ENCODE measurements at places on chromosomes 4 and X.

GRCh38 chr4:6313216-6313615 is 43.6 kb downstream of the WFS1 start:
- H3K27me3 ChIP-seq, result no peaks in the 10 kb centered on the region
- H3K36me3 ChIP-seq, result no peaks in the 10 kb centered on the region
- H3K4me1 ChIP-seq, result no peaks in the 10 kb centered on the region

DNA sequence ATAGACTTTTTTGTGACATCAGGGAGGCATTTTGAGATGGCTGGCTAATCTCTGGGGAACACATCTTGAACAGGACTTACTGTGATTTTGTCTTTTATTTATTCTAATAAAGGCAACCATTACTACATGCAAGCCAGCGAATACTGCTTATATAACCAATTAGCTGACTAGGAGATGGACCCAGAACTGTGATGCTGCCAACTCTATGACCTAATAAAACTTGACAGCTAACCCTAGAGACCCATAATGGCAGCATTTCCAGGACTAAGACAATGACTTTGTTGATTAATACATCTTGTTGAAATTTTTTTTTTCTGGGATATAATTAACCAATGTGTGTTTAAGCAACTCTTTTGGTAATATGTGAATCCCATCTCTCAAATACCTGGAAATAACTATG is 584.6 kb downstream of the PRR32 start:
- H3K27me3 ChIP-seq, result no peaks in the 10 kb centered on the region
- H3K27ac ChIP-seq, result no peak overlapping the region
- DNase-seq, result no peak
- H3K4me3 ChIP-seq, result no peak overlapping the region

GRCh38 chr4:74613266-74613665 is 168.3 kb downstream of the AREG start:
- no peaks in the 10 kb centered on the region for H3K36me3 ChIP-seq
- no peak overlapping the region for H3K27ac ChIP-seq
- peaks cover 1% of the 10 kb centered on the region for H3K27me3 ChIP-seq
- H3K4me3 ChIP-seq, result no peak overlapping the region

DNA sequence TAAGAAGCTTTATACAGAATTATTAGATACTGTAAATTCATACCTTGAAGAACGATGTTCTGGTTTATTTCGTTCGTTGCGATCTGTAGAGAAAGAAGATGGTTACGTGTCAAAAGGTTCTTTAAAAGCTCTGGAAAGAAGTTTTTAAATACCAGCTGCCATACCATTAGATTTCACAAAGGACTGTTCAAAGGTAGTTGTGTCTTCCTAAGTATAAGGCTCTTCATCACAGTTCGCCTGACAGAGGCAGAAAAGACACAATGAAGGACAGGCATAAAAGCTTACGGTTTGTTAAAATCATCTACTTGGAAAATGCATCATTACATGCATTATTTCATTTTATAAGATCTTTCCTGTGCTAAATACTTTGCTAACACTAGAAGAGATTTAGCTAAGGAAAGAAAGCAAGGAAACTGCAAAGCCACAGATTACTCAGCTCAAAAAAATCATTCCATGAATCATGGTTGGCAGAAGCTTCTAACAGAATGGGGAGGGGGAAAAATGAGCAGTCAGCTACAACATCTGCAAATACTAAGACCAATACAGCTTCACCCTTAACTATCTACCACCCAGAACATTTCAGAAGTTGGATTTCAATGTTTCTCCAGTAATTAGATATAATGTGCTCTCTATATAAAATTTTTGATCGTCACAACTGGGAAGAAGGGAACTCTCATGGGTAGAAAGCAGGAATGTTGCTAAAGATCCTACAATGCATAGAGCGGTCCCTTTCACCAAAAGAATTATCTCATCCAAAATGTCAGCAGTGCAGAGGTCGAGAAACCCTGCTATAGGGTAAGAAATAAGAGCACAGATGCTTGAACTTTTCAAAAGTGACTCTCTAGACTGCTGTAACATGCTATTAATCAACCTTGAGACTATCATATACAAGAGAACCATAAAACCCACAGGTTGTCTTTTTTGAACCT is 50.7 kb upstream of the PRSS48 start:
- H3K27ac ChIP-seq, result no peak overlapping the region
- no peaks in the 10 kb centered on the region for H3K36me3 ChIP-seq
- H3K27me3 ChIP-seq, result no peaks in the 10 kb centered on the region
- H3K4me1 ChIP-seq, result no peaks in the 10 kb centered on the region
- no peak for DNase-seq

DNA sequence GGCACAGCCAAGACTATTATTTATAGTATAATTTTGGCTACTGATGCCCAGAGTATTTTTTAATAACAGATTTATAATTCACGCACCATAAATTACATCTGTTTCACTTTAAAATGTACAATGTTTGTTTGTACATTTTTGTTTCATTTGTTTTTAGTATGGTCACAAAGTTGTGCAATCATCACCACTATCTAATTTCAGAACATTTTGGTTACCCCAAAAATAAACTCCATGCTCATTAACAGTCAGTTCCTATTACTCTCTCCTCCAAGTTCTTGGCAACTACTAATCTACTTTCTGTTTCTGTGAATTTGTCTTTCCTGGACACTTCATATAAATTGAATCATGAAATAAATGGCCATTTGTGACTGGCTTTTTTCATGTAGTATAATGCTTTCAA is 176.7 kb downstream of the SH3BGRL start:
- no peak for DNase-seq
- no peaks in the 10 kb centered on the region for H3K27me3 ChIP-seq
- H3K27ac ChIP-seq, result no peak overlapping the region

GRCh38 chrX:20388594-20388993 is 121.9 kb upstream of the RPS6KA3 start:
- no peaks in the 10 kb centered on the region for H3K36me3 ChIP-seq
- H3K27me3 ChIP-seq, result no peaks in the 10 kb centered on the region
- H3K4me1 ChIP-seq, result no peaks in the 10 kb centered on the region
- H3K4me3 ChIP-seq, result no peak overlapping the region
- no peak for DNase-seq
- no peak overlapping the region for H3K27ac ChIP-seq

DNA sequence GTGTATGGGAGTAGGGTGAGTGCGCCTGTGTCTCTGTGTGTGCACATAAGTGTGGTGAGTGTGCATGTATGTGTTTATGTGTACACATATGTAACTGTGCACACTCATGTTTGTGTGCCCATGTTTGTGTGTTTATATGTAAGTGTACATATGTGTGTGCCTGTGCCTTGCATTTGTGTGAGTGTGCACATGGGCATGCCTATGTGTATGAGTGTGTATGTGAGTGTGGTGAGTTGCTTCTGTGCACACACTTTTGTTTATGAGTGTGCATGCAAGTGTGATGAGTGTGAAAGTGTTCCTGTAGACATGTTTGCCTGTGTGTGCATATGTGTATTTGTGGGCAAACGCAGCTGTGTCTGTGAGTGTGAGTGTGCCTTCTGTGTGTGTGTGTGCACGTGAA is 7.2 kb downstream of the IL9R start:
- no peaks in the 10 kb centered on the region for H3K27me3 ChIP-seq
- no peaks in the 10 kb centered on the region for H3K4me1 ChIP-seq
- H3K4me3 ChIP-seq, result no peak overlapping the region
- no peak for DNase-seq
- H3K27ac ChIP-seq, result no peak overlapping the region

GRCh38 chr4:67744561-67745283 is 9.5 kb downstream of the GNRHR start:
- H3K36me3 ChIP-seq, result no peaks in the 10 kb centered on the region
- H3K4me1 ChIP-seq, result no peaks in the 10 kb centered on the region
- DNase-seq, result no peak
- H3K27ac ChIP-seq, result no peak overlapping the region
- no peak overlapping the region for H3K4me3 ChIP-seq

DNA sequence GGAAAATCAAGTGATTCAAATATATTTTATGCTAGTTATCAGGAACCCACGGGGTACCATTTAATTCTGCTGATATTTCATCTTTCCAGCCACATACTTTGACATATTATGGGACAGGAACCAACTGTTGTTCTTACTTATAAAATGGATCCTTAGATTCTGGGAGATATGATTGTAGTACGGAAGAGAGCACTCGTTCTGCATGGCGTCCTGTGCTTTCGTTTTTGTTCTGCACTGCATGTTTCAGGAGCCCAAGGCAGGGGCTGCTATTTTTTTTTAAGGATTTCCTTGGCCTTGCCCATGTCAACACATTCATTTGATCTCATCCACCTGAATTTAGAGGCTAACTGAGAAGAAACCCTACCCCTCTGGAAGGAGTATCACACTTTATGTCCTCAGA is 245.5 kb upstream of the TLL1 start:
- no peaks in the 10 kb centered on the region for H3K27me3 ChIP-seq
- no peaks in the 10 kb centered on the region for H3K36me3 ChIP-seq
- no peak overlapping the region for H3K27ac ChIP-seq

- H3K4me3 ChIP-seq, result no peak overlapping the region
- H3K36me3 ChIP-seq, result no peaks in the 10 kb centered on the region
- DNase-seq, result no peak
These were observed 489.9 kb downstream of the INPP4B start for GRCh38 chr4:142356118-142356759.

DNA sequence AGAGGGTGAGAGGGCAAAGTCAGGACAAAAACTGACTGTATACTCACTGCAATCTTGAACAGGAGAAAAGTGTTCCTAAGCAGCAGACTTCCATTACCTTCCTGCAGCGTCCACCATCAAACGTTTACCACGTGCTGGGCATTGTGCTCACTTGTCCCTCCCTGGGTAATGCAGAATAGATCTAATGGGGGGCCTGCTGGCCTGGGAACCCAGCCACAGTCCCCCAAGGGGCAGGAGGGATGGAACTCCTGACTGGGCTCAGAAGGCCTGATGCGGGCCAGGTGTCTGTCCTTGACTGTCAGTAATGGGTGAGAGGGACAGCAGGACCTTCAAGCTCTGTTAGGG is 37.6 kb upstream of the FAM156A start:
- H3K27me3 ChIP-seq, result no peaks in the 10 kb centered on the region
- DNase-seq, result no peak
- H3K36me3 ChIP-seq, result no peaks in the 10 kb centered on the region

GRCh38 chrX:85221361-85221760 is 22.2 kb downstream of the SATL1 start:
- H3K27me3 ChIP-seq, result no peaks in the 10 kb centered on the region
- no peaks in the 10 kb centered on the region for H3K36me3 ChIP-seq
- no peak overlapping the region for H3K27ac ChIP-seq

- H3K4me3 ChIP-seq, result no peak overlapping the region
- no peaks in the 10 kb centered on the region for H3K36me3 ChIP-seq
- H3K27ac ChIP-seq, result no peak overlapping the region
- H3K4me1 ChIP-seq, result no peaks in the 10 kb centered on the region
These were observed 39.3 kb downstream of the ING2 start for GRCh38 chr4:183544109-183544508.

DNA sequence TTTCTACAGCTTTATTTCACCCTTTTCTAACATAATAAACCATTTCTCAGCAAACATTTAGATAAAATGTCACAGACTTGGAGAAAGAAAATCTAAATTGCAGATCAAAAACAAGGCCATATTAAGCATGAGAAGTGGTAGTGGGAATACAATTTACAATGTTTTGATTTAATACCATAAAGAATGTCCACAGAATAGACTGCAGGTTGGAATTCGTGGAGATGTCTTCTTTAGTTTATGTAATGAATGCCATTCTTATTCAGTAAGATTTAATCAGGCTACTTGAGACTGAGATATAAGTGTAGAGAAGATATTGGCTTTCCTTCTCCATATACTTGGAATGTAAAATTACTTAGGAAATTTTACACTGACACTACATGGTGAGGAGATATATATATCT is 91.9 kb upstream of the ZFP42 start:
- H3K27ac ChIP-seq, result no peak overlapping the region
- no peaks in the 10 kb centered on the region for H3K4me1 ChIP-seq
- H3K27me3 ChIP-seq, result no peaks in the 10 kb centered on the region
- no peak for DNase-seq

DNA sequence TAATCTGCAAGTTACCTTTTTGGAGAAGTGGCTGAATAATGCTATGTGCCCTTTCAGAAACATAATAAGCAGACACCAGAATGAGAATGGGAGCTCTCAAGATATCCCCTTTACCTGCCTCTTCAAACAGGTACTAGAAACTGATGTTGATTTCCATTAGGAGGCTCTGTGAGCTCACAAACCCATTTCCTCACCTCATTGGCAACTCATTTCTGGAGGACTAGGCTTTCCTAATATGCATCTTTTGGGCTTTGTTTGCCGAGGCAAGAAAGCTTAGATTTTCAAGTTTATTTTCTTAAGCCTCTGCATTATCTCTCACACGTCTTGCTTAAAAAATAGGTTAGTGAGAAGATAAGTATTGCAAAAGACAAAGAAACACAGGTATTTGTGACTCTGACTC is 313.1 kb upstream of the IRS4 start:
- no peaks in the 10 kb centered on the region for H3K27me3 ChIP-seq
- H3K27ac ChIP-seq, result no peak overlapping the region
- no peaks in the 10 kb centered on the region for H3K36me3 ChIP-seq
- DNase-seq, result no peak

DNA sequence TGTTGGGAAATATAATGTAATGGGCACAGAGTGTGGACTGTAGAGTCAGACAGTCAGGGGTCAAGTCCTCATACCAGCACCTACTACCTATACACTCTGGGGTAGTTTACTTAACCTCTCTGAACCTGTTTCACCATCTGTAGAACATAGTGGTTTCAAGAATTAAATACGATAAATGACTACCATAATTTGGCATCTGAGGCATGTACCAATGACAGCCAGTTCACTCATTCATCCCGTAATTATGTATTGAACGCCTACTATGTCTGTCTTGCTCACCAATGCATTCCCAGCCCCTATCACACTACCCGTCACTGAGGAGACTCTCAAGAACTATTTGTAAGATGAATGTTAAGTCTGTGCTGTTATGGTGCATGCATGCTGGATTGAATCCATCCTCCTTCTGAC is 2.0 kb upstream of the FGB start:
- no peak for DNase-seq
- H3K27ac ChIP-seq, result no peak overlapping the region
- no peaks in the 10 kb centered on the region for H3K36me3 ChIP-seq
- H3K27me3 ChIP-seq, result no peaks in the 10 kb centered on the region

- no peaks in the 10 kb centered on the region for H3K36me3 ChIP-seq
- no peak overlapping the region for H3K4me3 ChIP-seq
- DNase-seq, result no peak
- no peak overlapping the region for H3K27ac ChIP-seq
- H3K4me1 ChIP-seq, result no peaks in the 10 kb centered on the region
These were observed 750.2 kb upstream of the HS3ST1 start for GRCh38 chr4:12178614-12179610.

GRCh38 chr4:41573502-41574001 is 35.6 kb downstream of the LIMCH1 start:
- no peaks in the 10 kb centered on the region for H3K36me3 ChIP-seq
- H3K4me1 ChIP-seq, result no peaks in the 10 kb centered on the region
- no peak for DNase-seq
- no peak overlapping the region for H3K4me3 ChIP-seq
- no peak overlapping the region for H3K27ac ChIP-seq

DNA sequence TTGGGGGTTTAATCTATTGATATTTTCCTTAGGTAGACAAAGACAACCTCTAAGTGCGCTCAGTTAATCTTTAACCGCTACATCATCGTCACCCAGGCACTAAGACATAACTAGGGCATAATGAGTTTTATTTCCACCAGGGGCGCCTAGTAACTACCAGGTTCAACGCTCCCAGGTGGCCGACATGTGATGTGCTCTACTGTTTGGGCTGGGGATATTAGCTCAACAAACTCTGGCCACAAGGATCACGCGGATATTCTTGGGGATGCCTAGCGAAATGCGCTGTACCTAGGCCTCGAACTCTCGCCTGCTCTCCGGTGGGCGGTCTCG is 915 bp upstream of the RAB33B start:
- H3K4me1 ChIP-seq, result peaks cover 9% of the 10 kb centered on the region
- peak overlapping the region; percentile 78 for H3K27ac ChIP-seq
- no peaks in the 10 kb centered on the region for H3K27me3 ChIP-seq
- peak overlapping the region; percentile 82 for H3K4me3 ChIP-seq
- no peaks in the 10 kb centered on the region for H3K36me3 ChIP-seq
- DNase-seq, result peak; percentile 59
